KBM-7 (cell line): ENCODE measurements at places on chromosomes 4 and X.

GRCh38 chrX:68995386-68995779 is 166.6 kb downstream of the EFNB1 start:
- no peak for DNase-seq

DNA sequence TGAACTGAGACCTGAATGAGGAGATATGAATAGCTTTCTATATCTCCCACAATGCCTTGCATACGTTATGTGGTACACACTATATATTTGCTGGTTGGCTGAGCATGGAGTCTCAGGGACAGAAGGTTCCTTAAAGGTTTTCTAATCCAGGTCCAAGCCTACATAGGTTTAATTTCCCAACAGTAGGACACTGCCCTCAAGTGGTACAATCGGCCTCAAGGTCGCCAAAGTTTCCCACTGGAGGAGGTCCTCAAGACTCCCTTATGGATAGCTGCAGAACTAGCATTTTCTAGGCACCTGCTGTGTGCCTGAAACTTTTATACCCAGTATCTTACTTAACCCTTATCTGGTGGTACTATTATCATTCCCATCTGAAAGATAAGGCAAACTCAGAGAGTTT is 21.0 kb upstream of the EFNB1 start:
- peak; percentile 57 for DNase-seq

DNA sequence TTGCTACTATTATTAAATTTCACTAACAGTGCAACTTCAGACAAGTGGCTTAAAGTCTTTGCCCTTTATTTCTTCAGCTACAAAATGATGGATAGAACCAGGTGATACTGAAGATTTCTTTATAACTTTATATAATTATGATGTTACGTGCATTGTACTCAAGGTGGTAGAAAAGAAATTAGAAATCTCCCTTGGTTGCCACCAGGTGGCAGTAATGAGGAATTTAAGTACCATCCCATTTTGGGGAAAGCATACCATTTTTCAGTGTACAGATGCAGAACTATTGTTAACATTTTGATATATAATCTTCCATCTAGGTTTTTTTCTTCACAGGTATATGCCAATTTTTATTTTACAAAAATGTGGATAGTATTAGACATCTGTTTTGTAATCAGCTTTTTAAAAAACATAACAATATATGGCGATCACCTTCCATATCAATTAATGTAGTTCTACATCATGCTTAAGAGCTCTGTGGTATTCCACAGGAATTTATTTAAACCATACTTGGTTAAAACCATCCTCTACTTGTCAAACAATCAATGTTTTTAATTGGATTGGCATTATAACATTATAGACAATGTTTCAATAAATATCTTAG is 37.7 kb upstream of the RAB33B start:
- peak; percentile 54 for DNase-seq

DNA sequence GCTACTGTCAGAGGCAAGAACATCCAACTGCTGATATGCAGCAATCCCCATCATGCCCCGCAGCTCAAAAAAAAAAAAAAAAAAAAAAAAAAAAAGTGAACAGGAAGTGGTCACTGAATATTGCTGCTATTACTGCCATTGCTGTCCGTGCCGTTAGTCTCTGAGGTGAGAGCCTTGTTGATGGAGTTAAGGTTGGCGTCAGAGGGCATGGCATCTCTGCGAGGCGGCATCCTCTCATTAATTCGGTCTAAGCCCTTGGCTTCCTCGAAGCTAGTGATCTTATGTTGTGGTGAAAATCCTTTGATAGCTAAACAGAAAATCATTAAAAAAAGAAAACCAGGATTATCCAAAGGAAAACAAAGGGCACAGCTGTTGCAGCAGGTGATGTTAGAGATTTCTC is 321.6 kb downstream of the PPP3CA start:
- DNase-seq: no peak

- peak; percentile 69 for DNase-seq
Observed at GRCh38 chr4:124713185-124713592, 657 bp upstream of the ANKRD50 start.

GRCh38 chr4:161393602-161394001 is 770.2 kb downstream of the FSTL5 start:
- no peak for DNase-seq

DNA sequence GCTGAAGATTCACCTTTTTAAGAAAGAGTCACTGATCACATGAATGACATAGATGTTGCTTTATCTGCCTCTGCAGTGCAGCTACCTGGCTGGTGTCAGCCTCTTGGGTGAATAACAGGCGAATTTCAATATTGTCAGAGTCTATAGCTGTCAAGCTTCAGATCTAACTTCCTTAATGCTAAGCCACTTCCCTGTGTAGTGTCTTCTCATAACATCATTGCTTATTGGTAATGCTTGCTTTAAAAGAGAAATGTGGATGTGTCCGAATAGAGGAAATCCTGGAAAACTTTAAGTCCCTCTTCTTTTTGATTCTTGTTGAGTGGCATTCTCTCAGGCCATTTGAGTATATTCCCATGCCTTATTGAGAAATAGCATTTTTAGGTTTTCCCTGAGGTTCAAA is 7.3 kb upstream of the IGFBP7 start:
- DNase-seq: no peak

DNA sequence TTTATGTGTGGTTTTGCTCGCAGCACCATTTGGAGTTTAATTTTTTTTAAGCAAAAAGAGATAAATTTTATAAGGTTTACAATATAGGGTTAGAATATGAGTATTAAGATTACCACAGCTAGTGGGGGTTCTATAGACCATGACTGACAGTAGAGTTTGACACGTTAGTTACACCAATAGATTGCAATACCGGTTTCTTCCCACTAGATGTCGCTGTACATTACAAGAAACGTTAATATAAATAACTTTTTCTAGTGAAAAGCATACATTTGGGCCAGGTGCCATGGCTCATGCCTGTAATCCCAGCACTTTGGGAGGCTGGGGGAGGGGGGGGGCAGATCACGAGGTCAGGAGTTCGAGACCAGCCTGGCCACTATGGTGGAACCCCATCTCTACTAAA is 433.6 kb downstream of the MAGEB5 start:
- DNase-seq: peak; percentile 26

GRCh38 chrX:150234126-150234525 is 129.0 kb upstream of the MAMLD1 start:
- no peak for DNase-seq

DNA sequence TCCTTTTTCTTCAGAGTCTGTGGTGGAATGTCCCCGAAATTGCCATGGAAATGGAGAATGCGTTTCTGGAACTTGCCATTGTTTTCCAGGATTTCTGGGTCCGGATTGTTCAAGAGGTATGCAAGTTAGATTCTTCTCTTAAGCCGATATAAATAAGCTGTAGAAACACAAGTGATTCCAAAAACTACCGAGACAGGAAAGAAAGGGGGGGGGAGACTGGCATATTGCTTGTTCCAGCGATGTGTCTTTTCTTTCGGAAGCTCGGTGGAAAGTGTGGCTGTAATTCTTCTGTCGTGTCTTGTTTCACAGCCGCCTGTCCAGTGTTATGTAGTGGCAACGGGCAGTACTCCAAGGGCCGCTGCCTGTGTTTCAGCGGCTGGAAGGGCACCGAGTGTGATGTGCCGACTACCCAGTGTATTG is 236.9 kb downstream of the DCTD start:
- no peak for DNase-seq

DNA sequence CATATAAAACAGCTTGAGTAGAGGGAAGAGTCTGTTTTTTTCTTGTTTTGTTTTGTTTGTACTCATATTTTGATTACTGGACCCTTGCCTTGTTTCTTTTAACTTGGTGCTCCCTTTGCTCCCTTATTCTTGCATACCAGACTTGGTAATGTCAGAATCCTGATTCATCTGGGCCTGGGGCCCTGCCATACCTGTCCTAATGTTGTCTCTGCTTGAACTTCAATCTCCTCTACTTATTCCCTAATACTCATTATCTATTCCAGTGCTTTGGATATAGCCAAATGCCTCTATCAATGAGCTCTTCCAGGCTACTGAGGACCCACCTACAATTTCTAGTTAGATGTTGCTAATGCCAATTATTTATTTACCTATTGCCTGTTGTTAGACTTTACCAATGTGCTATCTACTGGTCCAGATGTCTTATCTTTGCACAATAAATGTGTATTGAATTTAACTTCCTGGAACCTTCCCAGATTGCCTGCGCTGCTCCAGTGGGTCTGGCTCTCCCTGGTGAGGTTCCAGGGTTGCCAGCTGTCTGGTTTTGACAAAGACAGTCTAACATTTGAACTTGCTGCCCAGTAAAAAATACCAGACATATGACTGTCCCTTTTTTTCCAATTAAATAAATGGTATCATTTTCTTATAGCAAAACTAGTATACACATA is 64.4 kb upstream of the ACSL4 start:
- no peak for DNase-seq

DNA sequence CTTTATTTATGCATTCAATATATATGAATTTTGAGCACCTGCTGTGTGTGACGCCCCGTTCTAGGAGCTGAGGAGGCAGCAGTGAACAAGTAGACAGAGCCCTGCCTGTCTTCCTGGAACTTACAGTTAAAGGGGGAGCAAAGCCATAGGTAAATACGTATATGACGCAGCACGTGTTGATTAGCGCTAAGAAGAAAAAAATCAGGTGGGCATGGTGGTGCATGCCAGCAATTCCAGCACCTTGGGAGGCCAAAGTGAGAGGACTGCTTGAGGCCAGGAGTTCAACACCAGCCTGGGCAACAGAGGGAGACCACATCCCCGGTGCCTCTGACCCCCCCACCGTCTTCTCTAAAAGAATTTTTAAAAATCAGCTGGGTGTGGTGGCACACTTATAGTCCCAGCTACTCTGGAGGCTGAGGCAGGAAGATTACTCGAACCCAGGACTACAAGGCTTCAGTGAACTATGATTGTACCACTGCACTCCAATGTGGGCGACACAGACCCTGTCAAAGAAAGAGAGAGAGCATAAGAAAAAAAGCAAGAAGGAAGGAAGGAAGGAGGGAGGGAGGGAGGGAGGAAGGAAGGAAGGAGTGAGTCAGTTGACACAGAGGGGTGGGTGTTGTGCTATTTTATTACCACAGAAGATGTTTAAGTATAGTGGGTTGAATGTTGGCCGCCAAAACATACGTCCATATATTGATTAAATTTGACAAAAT is 5.4 kb upstream of the KIAA0232 start:
- no peak for DNase-seq

GRCh38 chr4:41939016-41939626 is 3.9 kb downstream of the TMEM33 start:
- DNase-seq: peak; percentile 32

GRCh38 chr4:37415845-37416369 is 171.4 kb downstream of the NWD2 start:
- DNase-seq: no peak

- no peak for DNase-seq
Observed at GRCh38 chrX:110741213-110741796, 54.3 kb downstream of the CHRDL1 start.

GRCh38 chr4:169618286-169618685 is 2.1 kb upstream of the CLCN3 start:
- no peak for DNase-seq

- DNase-seq: no peak
Observed at GRCh38 chrX:135528254-135528653, 7.8 kb downstream of the INTS6L start.

DNA sequence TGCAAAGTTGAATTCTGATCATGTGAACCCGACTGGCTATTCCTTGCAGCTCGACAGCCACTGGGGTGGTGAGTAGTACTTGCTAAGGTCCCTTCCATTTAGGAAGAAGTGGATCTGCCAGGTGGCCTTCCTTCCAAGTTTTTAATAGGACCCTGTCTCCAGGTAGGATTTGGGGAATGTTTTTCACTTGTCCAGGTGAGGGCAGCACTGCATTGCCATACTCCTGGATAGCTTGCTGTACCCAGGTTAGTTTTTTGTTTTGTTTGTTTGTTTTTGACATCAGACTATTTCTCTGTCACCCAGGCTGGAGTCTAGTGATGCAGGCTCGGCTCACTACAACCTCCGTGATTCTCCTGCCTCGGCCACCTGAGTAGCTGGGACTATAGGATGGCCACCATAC is 29.8 kb downstream of the SAGE1 start:
- DNase-seq: no peak

DNA sequence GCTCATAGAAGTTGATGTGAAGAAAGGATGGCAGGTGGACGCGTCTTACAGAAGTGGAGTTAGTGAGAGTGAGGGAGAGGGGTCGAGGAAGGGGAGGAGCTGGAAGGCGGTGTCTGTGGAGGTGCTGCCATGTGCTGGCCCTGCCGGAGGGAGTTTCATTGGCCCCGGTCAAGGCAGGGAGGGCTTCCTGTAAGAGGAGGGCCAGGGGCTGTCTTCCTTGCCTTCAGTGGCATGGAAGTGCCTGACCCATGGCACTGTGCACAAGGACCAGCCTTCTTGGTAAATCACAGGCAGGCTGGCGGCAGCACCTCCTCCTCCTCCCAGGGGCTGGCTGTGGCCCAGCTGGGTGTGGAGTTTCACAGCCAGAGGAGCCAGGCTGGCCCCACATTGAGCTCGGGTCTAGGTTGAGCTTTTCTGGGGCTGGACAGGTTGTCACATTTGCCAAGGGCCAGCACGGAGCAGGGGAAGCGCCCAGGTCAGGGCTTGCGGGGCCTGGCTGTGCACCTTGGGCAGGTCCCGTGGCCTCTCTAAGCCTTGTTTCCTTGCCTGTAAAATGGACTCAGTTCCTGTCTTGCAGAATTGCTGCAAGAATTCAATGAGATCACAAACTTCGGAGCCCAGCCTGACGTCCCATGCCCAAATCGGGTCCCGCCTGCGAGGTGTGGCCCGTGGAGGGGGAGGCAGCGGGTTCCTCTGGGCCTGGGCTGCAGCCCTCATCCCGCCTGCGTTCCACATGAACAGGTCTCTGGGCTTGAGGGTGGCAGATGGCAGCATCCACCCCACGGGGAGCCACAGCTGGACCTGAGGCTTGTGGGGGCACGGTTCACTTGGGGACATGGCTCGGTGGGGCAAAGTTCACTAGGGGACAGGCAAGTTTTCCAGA is 7.0 kb downstream of the HTRA3 start:
- no peak for DNase-seq

DNA sequence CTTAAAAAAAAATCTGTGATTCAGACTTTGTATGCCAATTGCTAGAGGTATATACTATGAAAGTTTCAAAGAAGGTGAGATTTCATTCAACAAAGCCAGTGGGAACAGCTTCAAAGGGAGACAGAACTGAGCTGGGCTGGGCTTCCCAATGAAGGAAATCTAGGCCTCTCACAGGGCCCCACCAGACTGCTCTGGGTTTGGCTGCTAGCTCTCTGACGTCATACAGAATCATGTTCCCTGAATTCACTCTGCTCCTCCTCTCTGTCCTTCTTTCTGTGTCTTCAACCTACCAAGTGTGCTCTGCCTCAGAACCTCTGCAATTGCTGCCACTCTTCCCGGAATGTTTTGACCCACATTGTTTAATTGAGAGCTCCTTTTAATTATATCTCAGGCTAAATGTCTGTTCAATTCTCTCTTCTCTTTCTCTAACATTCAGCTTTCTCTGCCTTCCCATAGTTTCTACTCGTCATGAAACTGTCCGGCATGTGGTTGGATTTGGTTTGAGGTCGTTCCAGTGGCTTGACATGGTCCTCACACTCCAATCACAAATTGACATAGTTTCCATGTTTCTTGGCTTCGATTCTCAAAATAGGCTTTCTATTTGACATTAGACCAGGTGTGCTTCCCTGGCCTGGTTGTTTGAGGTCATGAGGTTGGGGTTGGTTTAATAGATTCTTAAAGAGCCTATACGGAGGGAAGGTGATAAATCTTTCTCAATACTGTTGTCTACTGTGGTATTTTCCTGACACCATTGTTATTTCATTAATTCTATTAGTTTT is 282.1 kb upstream of the EMCN start:
- DNase-seq: no peak

GRCh38 chr4:20493761-20494353 is 206.4 kb upstream of the PACRGL start:
- no peak for DNase-seq

GRCh38 chr4:41065434-41066006 is 148.8 kb downstream of the APBB2 start:
- DNase-seq: no peak

GRCh38 chr4:25146076-25146475 is 14.2 kb downstream of the SEPSECS start:
- no peak for DNase-seq
